ENCODE measurements at places on chromosomes 3 and 15.

DNA sequence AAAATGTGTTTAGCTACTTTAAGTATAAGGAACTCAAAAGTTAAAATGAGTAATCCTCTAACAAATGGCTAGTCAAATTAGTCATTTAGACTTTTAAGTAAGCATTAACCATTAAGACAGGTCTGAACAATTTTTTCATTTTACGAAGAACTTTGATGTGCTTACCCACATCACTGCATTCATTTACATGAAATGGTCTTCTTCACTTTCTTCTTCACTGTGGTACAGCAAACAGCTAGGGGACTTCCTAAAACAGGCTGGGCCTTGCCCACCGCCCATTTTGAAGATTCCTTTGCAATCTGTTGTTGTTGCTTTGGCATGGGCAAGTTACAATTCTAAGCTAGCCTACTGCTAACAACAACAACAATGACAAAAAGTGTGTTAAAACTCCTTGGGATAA lies 67.4 kb downstream of the CBLB start:
- DNase-seq: no peak

GRCh38 chr15:93348711-93349545 lies 259.9 kb upstream of the RGMA start:
- DNase-seq: no peak

DNA sequence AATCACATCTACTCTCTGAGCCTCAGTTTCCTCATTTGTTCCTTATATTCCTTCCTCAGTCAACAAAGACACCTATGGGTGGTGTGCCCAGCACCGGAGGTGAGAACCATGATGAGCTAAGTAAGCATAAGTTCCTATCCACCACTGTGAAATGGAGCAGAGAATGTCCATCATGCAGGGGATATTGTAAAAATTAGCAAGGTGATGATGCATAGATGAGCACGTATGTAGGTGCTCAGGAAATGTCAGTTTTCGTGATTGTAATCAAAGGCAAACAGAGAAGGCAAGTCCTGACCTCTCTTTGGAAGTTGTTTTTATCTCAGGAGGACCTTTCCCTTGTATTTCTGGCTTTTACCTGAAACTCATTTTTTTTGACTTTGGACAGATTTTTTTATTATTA lies 165.4 kb downstream of the GHSR start:
- no peak for DNase-seq

DNA sequence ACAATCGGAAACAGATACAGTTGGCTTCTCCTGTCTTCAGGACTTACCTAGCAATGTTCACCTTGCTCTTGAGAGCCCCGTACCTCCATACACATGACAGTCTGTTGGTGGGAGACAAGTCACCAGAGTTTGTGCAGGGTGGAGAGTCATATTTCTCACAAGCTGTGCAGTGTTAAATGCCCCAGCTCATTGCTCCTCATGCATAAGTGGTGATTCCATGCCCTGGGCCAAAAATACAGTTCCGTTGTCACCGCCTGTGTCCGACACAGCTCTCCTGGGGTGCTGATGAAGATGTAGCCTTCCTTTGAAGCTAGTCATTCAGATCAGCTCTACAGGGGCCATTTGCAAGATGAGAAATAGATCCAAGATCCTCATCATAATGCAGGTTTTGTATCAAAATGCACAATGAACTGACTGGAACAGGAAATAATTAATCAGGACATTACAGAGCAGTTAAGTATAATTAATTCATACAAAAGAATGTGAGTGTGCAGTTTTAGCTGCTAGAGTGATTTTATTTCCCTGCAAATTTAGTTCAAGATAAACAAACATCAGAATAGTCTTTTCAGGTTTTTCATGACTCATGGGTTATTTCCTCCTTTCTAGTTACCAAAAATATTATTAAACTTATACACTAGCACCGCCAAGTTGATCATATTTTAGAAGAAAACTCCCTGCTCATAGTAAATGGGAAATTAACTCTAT lies 66.5 kb downstream of the CD47 start:
- DNase-seq: no peak

DNA sequence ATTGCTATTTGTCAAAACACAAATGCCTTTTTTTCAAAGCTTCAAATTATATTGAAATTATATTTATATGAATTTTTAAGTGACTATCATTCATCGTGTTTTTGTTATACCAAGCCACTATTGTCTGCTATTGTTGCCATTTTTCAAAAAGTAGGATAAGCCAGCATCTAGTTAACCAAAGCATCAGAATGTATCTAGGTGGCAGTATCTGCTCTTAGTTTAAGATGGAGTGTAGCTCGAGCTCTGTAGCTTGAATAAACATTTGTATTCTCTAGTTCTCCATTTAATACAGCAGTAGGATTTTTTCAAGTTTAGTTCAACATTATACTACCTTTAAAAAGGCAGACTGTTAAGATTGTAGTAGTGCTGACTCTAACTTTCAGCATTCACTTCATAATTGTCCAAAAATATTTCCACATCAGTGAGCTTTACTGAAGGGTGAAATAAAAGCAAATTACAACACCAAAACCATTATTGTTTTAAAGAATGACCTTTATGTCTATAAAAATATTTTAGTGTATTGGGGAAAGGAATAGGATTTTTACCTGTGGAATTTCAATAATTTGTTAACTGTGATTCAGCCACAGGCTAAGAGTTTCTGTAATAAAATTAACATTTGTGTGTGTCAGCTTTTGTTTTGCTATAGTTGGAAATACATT lies 19.6 kb upstream of the C15orf61 start:
- DNase-seq: no peak

- DNase-seq: no peak
These were observed 1.9 kb upstream of the ARL6IP5 start for GRCh38 chr3:69082805-69083204.

DNA sequence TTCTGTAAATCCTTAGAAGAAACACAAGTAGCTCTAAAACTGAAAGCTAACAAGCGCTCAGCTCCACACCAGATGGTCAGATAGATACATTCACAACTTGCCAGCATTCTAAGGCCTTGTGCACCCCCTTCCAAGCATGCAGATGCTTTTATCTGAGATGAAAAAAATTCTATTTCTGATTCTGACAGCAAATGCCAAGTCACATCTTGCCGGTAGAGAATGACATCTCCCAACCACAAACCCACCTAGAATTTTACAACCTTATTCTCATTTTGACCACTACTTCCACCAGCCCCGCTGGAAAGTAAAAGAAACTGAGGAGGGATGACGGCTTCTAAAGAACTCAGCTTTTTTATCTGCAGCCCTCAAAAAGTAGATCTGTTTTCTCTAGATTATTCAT lies 57.7 kb downstream of the SUMF1 start:
- DNase-seq: no peak

Data from NCI-H1417 (cell line).